ENCODE measurements at places on chromosomes 1 and 21.

GRCh38 chr1:53871221-53871620, 18.4 kb downstream of the YIPF1 start:
- no peak for DNase-seq

GRCh38 chr1:202811296-202812175, 782 bp downstream of the PCAT6 start:
- DNase-seq: no peak

- peak; percentile 10 for DNase-seq
These were observed 205.1 kb downstream of the PLPP3 start for GRCh38 chr1:56374026-56374974.

- DNase-seq: no peak
These were observed 1.1 kb downstream of the CKS1B start for GRCh38 chr1:154975409-154976059.

DNA sequence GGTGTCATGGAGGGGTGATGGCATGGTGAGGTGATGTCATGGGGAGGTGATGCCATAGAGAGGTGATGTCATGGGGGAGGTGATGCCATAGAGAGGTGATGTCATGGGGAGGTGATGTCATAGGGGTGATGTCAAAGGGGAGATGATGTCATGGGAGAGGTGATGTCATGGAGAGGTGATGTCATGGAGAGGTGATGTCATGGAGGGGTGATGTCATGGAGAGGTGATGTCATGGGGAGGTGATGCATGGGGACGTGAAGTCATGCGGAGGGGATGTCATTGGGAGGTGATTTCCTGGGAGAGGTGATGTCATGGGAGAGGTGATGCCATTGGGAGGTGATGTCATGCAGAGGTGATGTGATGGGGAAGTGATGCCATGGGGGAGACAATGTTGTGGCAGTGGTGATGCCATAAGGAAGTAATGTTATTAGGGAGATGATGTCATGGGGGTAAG, 92.1 kb upstream of the C1orf174 start:
- no peak for DNase-seq

- no peak for DNase-seq
These were observed 86.4 kb upstream of the LRRC8D start for GRCh38 chr1:89734442-89734841.

- DNase-seq: no peak
These were observed 148.6 kb downstream of the ST6GALNAC5 start for GRCh38 chr1:77015748-77016341.

DNA sequence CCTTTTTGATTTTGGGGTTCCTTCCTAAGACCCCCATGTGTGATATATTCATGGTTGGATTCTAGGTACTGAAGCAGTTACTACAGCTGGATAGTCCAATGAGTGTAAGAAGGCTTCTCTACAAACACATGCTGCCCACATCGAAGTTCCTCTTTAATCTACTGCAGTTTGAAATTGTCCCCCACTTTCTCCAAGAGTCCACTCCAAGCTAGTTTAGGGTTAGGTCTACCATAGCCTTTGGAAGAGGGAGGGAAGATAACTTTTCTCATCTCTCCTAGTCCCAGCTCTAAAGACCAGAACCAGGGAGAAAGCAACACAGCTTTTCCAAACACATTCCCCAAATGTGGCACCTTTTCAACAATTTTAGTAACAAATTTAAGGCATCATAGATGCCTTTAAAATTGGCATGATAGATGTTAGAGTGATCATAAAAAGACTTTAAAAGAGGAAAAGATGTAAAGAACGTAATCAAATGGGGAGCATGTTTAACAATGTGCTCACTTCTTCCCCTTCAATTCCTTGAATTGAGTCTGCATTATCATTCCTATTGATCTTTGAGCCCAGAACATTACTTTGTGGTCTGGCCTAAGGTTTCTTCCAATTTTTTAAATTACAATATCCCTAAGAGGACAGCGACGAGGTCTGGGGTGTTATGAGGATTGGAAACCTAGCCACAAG, 1.0 kb upstream of the EXO1 start:
- DNase-seq: no peak

GRCh38 chr1:60857851-60858250, 224.5 kb upstream of the NFIA start:
- DNase-seq: no peak

GRCh38 chr21:44085491-44086321, 21.5 kb upstream of the PWP2 start:
- no peak for DNase-seq

GRCh38 chr1:76086597-76086996, 12.1 kb downstream of the ST6GALNAC3 start:
- DNase-seq: no peak

DNA sequence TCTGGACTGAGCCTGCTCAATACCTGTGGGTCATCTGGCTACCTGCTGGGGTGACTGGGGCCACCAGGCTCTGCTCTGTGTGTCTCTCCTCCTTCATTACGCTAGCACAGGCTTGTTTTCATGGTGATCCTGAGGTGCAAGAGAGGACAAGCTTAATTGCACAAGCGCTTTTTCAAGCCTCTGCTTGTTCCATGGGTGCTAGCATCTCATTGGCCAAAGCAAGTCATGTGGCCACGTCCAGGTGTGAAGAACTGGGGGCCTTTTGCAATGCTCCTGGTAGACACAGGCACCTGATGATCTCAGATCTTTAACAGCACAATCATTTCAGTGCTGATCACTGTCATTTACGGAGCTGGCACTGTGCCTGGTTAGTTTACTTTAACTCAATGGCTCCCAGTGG, 114.6 kb downstream of the KAZN start:
- no peak for DNase-seq

DNA sequence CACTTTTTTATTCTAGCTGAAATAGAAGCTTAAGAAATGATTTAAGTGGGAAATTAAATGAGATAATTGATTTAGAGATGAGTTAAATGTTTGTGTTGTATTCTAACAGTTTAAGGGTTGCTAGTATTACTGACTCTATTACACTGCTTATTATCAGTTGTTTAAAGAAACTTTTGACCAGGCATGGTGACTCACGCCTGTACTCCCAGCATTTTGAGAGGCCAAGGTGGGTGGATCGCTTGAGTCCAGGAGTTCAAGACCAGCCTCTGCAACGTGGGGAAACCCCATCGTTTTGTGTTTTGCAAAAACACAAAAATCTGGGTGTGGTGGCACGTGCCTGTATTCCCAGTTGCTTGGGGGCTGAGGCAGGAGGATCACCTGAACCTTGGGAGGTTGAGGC, 14.2 kb downstream of the CLIC4 start:
- DNase-seq: no peak

GRCh38 chr1:196401452-196401833, 206.8 kb downstream of the KCNT2 start:
- no peak for DNase-seq

DNA sequence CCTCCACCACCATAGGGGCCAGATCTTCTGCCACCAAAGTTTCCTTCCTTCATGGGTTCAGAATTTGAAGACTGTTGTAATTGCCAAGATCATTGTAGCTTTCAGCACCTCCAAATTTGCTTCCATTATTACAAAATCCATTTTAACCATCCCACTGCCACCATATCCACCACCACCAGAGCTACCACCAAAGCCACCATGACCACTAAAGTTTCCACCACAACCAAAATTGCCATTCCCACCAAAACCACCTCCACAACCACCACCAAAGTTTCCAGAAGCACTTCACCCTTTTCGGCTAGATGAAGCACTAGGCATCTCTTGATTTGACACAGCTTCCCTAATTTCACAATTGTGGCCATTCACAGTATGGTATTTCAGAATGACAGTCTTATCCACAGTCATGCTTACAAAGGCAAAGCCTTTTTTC, 45.2 kb downstream of the SLC30A7 start:
- no peak for DNase-seq

DNA sequence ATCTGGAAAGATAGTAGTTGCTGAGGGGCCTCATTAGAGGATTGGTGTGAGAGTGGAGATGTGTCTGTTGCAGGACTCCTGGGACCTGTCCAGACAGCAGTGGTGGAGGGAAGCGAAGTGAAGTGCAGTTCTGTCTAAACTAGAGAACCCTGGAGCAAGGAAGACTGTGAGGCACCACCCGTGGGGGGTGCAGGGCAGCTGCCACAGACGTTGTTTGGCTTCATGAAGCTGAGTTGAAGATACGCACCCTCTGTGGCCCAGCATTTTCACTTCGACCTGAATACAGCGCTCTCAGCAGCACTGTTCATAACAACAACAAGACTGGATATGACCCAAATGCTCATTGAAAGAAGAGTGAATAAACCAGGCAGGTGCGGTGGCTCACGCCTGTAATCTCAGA, 29.3 kb downstream of the ABCG1 start:
- DNase-seq: no peak

DNA sequence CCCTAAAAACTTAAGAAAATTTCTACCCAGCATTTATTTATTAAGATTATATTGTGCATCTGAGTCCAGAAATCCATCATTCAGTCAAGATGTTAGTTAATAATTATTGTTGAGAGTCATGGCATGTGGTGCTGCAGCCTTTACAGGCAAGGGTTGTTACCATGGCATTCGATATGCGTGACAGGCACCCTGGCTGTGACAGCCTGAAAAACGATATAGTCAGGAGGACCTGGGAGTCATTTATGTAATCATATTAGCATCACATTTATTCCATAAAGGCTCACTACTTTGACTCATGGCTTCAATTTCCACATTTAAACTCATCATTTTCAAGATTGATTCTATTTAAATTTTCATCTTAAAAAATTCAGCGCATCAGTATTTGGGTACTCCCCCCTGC, 68.0 kb downstream of the CACHD1 start:
- DNase-seq: no peak

DNA sequence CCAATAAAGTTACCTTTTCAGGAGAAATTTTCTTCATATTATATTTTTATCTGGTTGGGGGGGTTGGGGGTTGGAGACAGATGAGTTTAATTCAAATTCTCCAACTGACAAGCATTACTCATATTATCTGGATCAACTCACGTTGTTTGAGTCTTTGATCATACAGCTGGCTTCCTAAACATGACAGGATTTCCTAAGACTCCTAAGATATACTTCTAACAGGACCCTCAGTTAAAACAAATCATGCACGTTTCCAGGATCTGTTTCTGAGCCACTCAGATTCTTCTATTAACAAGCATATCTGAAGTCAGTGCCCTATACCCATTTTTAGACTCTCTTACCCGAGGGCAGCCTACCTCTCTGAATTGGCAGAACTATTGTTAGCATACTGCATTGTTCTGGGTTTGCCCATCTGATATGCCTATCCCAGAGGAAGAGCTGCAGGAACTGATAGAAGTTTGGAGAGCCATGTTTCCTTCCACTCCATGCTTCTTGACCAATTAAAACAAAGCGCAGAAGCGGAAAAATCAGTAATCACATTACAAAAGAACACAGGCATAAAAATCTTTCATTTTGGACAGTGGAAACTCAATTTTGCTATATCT, 653.9 kb downstream of the LTN1 start:
- no peak for DNase-seq

DNA sequence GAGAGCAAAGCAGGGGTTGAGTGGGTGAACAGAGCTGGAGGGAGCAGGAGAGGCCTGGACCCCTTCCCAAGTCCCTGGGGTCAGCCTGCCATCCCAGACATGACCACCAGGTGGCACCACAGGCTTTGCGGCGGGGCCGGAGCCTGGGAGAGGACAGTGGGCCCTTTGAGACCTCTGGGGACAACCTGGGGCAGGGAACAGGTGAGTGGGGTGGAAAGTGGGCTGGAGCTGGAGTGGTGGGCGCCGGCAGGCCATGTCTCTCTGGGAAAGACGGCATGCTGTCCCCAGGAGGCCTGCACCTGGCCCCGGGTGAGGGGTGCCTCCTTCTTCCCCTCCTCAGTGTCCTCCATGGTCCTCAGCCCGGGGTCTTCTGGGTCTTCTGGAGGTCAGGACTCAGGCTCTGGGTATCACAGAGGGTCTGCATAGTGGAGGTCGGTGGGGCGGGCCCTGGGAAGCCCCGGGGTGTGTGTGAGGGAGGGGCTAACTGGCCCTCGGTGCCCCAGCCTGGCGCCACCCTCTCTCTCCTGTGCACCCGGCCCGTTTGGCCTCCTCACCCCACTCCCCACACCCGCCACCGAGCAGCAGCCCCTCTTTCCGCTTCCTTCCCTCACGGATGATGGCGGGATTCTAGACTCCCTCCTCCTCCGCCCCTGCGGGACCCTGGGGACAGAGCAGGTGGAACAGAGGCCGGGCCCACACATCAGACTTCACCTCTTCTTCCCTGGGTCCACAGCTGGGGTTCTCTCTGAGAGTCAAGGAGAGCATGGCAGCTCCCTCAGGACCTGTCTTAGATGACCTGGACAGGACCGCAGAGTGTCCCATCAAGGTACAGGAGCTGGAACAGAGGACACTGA, 28.5 kb upstream of the PKP1 start:
- DNase-seq: no peak

- peak; percentile 69 for DNase-seq
These were observed 582 bp downstream of the ORC1 start for GRCh38 chr1:52403566-52404115.
